ENCODE measurements at places on chromosomes 12 and 14.

GRCh38 chr14:22699801-22700564, 55.8 kb upstream of the OR6J1 start:
- DNase-seq: no peak

GRCh38 chr12:28180786-28181185, 9.5 kb upstream of the CCDC91 start:
- DNase-seq: no peak

- no peak for DNase-seq
Observed at GRCh38 chr14:104337351-104337750, 199.0 kb downstream of the KIF26A start.

- no peak for DNase-seq
Observed at GRCh38 chr12:131861261-131862083, 33.0 kb upstream of the ULK1 start.

DNA sequence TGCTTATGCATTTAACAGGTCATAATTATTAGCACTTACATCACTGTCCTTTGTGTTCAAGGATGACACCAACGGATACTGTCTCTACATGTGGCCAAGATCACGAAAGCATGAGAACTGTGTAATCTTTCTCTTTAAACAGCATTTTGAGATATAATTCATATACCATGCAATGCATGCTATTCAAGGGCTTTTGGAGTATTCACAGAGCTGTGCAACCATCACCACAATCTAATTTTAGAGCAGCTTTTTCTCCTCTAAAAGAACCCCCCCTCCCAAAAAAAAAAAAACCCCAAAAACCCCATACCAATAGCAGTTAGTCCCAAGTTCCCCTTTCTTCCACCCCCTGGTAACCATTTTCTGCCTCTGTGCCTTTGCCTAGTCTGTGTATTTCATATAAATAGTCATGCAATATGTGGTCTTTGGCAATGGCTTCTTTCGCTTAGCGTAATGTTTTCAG, 60.6 kb downstream of the SPRING1 start:
- DNase-seq: peak; percentile 66

DNA sequence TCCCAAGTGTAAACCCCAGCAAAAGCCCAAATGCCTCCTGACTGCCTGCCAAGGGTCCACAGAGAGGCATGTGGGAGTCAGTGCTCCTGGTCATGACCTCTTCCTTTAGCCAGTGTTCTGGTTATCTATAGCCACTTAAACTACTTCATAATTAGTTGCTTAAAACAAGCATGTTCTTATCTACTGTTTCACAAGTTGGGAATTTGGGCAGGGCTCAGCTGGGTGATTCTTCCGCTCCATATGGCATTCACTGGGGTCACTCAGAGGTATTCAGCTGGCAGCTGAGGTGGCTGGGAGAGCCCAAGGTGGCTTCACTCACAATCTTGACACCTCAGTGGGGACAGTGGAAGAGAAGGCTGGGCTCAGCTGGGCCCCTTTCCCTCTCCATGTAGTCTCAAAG, 184.0 kb upstream of the RGS6 start:
- no peak for DNase-seq

DNA sequence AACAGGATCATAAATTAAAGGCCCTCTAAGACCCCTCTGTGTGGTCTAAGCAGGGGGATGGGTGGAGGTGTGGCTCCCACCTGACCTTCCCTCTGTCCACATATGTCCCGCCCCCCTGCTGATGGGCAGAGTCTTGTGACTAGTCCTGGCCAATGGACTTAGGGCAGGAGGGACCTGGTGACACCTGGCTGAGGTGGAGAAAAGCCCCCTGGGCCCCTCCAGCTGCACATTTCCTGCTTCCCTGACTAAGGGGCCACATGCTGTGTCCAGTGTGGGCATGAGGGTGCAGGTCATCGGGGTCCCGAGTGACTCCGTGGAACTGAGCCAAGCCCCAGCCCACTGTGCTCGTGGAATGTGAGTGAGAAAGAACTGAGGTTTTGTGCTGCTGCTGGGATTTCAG, 254.7 kb downstream of the ADGRD1 start:
- no peak for DNase-seq

- no peak for DNase-seq
Observed at GRCh38 chr12:24821691-24822090, 127.2 kb downstream of the BCAT1 start.

DNA sequence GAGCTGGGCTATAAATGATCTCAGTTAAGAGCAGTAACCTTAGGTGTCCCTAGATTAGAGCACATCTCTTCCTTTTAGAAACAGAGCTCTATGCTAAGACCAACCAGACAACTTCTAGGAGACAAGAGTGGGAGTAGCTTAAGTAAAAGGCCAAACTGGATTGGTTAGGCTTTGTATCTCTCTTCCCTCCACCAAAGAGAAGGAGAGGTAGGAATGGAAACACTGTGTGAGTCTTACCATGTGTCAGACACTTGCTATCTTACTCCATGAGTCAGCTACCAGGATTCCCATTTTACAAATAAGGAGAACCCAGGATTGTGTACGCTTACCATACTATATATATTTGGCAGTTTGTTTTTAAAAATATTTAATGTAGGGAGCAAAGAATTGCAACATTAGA, 122.9 kb downstream of the PAX9 start:
- no peak for DNase-seq

GRCh38 chr12:128729628-128730121, 94.1 kb downstream of the SLC15A4 start:
- no peak for DNase-seq

GRCh38 chr14:44940944-44941343, 20.8 kb downstream of the KLHL28 start:
- no peak for DNase-seq

DNA sequence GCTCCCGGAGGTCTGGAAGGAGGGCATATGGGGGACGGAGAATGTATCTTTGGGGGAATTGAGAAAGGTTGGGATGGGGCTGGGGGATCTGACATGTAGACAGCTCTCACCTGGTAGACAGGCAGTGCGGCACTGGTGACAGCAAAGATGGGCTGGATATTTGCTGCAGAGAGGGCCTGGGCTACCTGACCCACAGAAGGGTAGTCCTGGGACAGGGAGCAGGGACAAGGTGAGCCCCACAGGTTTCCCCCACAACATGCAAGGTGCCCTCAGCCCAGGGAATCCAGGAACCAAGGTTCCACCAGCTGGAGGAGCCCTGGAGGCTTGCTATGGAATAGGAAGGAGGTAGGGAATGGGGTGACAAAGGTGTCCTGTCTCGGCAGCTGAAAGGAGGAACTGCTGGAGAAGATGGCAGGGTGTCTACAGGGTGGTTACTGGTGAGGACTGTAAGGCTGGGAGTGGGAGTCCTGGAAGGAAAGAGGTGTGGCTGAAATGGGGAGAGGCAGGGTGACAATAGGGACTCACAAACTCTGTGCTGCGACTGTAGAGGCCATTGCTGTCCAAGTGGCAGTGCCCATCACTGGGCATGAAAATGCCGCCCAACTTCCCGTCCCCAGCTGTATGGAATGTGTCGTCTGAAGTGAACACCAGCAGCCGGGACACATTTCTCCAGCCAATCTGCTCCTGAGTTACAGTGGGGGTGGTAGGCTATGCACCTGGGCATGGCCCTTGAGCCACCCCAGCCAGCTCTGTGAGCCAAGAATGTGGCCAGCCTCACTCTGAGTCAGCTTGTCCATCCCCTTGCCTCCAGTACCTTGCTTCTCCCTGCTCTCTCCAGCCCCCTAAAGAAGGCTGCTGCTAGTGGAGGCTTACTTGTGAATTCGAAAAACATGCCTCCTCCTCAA, 11.3 kb downstream of the ITGB7 start:
- DNase-seq: no peak

- DNase-seq: no peak
Observed at GRCh38 chr12:116385486-116386217, 108.2 kb upstream of the MED13L start.

DNA sequence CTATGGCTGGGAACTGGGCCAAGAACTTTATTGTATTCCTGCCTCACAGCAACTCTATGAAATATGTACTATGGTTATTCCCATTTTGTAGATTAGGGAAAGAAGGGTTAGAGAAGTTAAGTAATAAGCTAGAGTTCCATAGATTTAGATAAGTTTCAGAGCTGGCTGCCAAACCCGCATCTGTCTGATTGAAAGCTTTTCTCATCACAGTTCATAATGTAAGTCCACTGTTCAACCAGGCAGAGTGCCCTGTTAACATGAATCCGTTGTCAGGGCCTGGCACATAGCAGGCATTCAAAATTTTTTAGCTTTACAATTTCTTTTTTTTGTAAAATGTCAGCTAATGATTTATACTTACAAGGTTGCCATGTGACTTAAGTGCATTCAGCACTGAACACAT, 467.3 kb downstream of the NRXN3 start:
- no peak for DNase-seq

DNA sequence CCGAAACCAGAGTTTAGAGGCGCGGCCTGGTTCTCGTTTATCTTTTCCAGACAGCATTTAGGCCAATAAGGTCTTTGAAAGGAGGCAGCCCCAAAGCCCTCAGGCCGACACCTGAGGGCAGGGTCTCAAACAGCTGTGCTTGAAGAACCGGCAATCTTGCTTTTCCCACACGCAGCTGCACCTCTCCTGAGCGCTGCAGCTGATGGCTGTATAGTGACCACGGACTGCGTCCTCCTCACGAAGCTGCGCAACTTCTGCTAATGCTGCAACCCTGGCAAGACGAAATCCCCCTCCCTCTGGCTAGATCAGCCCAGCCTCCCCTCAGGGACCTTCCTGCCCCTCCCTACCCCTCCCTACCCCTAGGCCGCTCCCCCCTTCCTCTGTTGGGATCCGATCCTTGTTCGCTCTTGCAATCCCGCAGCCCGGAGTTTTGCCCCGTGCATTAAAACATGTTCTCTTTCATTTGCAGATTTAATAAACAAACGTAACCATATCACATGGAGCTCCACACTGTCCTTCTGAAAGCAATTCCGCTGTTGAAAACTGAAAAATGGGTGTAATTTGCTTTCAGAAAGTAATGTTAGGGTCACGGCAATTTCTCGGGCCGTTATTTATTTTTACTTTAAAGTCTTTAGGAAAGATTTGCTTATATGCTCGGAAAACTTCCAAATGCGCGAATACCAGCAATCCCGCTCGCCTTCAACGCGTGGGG, 4.8 kb upstream of the PAX9 start:
- peak; percentile 15 for DNase-seq

- no peak for DNase-seq
Observed at GRCh38 chr12:81294325-81295190, 216.7 kb downstream of the ACSS3 start.

- DNase-seq: peak; percentile 68
Observed at GRCh38 chr12:57844709-57845477, 1.6 kb downstream of the CTDSP2 start.

DNA sequence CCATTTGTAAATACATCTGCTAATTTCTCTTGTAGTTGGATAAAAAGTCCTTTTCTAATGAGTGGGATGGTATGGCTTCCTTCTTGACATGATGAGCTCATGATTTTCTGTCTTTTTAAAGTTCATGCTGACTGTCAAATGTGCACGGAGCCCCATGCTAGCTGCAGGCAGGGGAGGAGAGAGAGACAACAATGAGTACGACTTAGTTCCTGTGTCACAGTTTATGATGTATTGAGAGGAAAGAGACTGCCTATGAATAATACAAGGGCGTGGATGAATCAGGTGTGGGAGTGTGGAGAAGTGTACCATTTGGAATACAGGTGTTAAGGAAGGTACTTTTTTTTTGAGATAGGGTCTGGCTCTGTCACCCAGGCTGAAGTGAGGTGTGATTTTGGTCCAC, 10.7 kb upstream of the TBC1D30 start:
- DNase-seq: no peak

DNA sequence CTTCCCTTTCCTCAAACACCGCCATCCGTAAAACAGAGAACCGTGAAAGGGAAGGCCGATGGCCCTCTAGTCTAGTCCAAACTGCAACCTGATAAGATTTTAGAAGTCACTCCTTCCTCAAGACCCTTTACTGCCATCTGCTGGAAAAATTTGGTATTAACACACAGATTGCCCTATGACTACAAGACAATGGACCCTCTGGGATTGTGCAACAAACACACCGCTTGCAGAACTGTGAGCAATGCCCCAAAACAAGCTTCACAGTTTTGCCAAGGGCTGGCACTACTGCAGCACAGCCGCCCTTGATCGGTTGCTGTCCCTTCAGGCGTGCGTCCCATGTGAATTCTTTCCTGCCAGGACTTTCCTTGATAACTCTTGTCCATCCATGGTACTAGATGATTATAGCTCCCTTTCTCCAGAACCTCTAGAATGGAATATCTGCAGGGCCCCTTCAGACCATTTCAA, 23.1 kb downstream of the LLPH start:
- DNase-seq: peak; percentile 70

DNA sequence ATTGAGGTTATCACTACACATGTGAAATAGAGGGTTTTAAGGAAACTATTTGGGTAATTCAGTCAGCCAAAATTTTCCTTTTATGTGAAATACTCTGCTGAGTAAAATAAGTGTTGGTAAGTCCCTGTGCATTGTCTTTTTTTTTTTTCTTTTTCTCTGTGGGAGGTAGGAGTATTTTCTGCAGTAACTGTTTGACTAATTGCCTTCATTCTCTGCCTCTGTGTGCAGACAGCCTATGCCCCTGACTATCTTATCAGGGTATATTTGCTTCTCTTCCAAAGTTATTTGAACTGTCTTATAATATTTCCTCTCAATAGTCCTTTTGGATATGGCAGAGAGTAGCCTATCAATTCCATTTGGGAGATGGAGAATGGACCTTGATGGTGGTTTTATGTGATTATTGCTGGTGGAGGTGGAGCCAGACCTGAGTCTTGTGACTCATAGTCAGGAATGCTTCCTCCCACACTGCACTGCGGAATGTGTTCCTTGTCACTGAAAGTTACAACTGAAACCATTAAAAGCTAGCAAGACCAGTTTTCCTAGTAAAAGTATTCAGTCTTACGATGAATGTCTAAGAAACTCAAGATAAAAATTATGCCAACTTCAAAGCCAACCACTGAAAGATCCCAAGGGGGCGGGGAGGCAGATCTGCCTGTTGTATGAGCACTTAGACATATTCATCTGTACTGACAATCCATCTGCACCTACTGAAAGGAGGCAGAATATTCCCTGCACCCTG, 40.9 kb upstream of the STXBP6 start:
- DNase-seq: no peak

- DNase-seq: peak; percentile 76
Observed at GRCh38 chr14:76904740-76905569, 78.7 kb downstream of the LRRC74A start.

- peak; percentile 39 for DNase-seq
Observed at GRCh38 chr14:20606190-20606901, 15.2 kb upstream of the RNASE12 start.

- DNase-seq: peak; percentile 27
Observed at GRCh38 chr12:71870416-71870815, 30.9 kb downstream of the TBC1D15 start.
